LoVo (cell line): ENCODE measurements at places on chromosomes 3 and 15.

- no peak for DNase-seq
These were observed 71.4 kb downstream of the ANXA2 start for GRCh38 chr15:60326343-60326742.

- DNase-seq: no peak
These were observed 5.7 kb downstream of the DUT start for GRCh38 chr15:48336940-48337339.

DNA sequence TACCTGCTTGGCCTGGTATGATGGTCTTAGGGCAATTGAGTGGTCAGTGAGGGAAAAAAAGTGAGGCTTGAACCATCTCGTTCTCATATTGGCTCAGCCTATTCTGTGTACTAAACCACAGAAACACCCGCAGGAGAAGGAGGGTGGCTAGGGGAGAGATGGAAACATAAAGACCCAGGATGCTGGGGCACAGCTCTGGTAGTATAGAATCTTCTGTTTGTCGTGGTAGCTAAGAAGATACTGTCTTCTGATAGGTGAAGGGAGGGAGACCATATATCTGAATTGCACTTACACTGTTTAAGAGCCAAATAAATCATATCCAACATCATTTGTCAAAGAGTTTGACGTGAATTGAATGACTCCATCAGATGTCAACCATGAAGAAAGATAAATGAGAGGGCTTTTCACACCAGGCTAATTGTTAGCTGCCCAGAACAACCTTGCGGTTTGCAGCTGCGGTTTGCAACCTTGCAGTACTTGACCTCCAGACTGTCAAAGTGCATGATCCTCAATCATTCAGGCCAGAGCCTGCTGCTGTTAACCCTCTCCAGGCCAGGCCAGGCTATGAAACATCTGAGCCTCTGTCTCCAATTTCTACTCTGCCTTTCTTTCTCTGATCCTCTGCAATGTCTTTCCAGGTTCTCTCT is 40.9 kb upstream of the PIK3R4 start:
- no peak for DNase-seq

GRCh38 chr15:57686657-57687056 is 19.9 kb upstream of the POLR2M start:
- no peak for DNase-seq

DNA sequence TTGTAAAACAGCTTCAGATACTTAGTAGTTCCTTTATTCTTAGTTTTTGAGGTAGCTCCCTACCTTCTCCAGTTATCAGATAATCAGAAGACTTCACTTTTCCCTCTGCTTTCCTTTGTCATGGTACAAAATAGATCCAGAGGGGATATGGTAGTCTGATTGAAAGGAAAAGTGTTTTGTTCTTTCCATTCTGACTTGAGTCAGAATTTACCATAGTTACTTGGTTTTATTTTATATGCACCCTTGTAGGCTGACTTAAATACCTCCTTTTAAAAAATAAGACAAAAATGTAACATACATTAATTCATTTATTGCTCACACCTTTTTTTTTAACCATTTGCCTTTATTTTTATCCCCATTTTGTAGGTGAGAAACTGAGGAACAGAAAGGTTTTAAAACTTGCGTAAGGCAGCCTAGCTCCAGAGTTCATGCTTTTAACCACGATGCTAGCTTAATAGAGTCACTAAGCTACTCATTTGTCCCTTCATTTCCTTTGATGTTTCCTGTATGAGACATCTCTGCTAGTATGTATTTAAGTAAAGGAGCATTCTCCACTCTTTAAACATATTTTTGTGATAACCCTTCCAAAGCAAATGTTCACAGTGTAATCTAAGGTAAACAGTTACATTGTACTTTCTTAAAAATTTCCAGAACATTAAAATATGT is 187.5 kb downstream of the KLHL25 start:
- DNase-seq: no peak

- DNase-seq: no peak
These were observed 18.4 kb upstream of the GABRA5 start for GRCh38 chr15:26848498-26848897.

DNA sequence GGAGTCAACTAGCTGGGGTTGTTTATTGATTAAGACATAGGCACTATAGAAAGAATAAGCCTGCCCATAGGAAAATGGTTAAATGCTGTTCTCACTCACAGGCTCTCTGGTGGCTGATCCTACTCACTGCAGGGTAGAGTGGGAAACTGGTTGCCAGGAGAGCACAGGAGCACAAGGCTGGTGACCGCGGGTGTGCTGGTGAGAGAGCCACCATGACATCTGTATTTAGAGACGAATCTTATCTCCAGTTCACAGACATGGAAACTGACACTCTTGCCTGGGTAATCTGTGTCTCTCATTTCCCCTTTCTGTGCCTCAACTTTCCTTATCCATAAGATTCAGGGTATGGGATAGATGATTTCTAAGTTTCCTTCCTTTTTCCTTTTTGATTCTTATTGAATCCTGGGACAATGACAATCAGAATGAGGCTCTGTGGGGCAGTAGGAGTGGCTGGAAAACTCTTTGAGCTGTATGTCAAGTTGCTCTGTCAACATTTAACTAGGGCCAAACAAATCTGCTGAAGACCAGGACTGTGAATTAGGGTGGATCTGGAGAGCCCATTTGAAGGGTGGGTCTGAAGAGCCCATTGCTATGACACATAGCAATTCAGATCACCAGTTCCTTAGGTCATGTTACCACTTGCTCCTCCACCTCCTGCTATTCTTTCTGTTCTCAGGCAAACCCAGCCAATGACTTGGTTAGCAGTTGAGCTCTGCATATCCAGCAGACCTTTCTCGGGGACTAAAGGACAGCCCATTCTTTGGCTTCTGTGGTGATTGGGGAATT is 286.1 kb upstream of the TBL1XR1 start:
- no peak for DNase-seq

- DNase-seq: no peak
These were observed 228.1 kb downstream of the ADAMTS9 start for GRCh38 chr3:64459711-64460110.

GRCh38 chr3:48402281-48402732 is 27.6 kb downstream of the PLXNB1 start:
- peak; percentile 55 for DNase-seq
